ENCODE measurements at places on chromosomes 2 and 18. TPM values are rescaled to one million over a fixed set of nuclear protein-coding genes. Genes with fewer than 3 reads are reported as not detected.

The CNGA3 gene
- total RNA-seq: not detected

The C2orf66 gene
- not detected for total RNA-seq

The CTDP1 gene
- total RNA-seq: 14.9 TPM

The CACNB4 gene
- total RNA-seq: 0.93 TPM

The ANKRD30BL gene
- total RNA-seq: not detected

The ATP6V1C2 gene
- total RNA-seq: 0.23 TPM

The FSIP2 gene
- total RNA-seq: under 0.01 TPM

The MC5R gene
- total RNA-seq: not detected
